OCI-LY7 (cell line): ENCODE measurements at places on chromosomes 1 and 21.

GRCh38 chr21:15414057-15414456 is 315.7 kb upstream of the USP25 start:
- no peak for DNase-seq

GRCh38 chr1:70754701-70755100 is 292.9 kb downstream of the PTGER3 start:
- DNase-seq, result no peak

DNA sequence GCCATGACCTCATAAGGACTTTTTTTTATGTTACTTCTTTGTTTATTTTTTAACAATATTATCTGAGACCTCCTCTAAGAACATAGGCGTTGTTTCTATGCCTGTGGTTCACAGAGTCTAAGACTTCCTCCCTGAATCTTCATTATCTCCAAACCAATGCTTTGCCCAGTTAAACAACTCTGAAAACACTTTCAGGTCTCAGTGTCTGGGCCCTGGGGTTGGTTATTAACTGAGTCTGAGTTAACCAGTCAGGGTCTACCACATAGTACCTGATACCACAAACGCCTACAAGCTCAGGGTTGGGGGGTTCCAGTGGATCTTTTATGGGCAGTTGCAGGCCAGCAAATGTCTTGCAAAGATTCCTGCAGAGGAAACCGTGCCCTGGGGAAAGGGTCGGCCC is 138.2 kb downstream of the AJAP1 start:
- DNase-seq, result no peak

GRCh38 chr1:1833916-1834325 is 55.7 kb upstream of the NADK start:
- DNase-seq, result peak; percentile 98

GRCh38 chr1:240906477-240906876 is 294.5 kb upstream of the GREM2 start:
- peak; percentile 39 for DNase-seq

- no peak for DNase-seq
Observed at GRCh38 chr21:46168659-46169386, 13.4 kb upstream of the FTCD start.

DNA sequence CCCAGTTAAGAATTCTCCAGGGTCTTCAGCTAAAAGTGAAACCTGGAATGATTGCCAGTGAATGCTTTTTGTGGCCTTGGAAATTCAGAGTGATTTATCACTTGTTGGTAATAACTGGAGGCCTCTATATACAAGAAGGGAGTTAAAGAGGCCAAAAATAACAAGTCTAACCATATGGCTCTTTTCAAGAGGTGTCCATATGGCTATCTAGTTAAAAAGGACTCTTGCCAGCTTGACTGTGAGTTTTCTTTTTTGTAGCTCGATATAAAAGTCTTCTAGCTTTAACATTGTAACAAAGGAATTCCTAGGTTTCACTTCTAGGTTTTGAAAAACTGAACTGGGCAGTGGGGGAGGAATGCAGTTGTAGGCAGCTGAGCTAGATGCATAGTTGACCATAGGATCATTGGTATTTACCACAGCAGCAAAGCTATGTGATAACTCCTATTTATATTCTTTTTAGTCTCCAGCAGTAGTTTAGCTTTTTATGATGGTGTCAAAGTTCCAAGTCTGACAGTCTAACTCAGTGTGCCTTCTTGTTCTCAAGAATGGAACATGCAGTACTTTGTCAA is 44.4 kb downstream of the CACHD1 start:
- no peak for DNase-seq

DNA sequence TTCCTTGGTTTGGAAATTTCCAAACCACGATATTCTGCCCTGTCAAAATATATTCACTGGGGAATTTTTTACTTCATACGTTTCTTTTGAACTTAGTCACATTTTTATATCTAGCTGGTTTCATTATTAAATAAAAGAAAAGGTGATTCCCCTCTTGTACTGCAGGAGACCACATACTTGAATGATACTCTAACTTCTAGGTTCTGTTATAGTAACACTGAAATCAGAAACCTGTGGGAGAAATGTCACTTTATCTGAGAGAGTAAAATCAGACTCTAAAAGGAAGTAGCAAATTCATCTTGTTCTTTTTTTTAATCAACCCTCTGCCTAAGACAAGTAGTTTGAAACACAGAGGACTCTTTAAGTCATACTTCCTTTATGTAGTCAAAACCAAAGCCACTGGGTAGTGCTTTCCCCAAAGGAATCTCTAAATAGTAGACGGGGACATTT is 34.4 kb downstream of the MRPL39 start:
- DNase-seq, result peak; percentile 56

GRCh38 chr1:38028105-38028591 is 15.6 kb downstream of the UTP11 start:
- DNase-seq, result no peak

GRCh38 chr1:17488995-17489767 is 49.7 kb upstream of the RCC2 start:
- DNase-seq, result no peak

DNA sequence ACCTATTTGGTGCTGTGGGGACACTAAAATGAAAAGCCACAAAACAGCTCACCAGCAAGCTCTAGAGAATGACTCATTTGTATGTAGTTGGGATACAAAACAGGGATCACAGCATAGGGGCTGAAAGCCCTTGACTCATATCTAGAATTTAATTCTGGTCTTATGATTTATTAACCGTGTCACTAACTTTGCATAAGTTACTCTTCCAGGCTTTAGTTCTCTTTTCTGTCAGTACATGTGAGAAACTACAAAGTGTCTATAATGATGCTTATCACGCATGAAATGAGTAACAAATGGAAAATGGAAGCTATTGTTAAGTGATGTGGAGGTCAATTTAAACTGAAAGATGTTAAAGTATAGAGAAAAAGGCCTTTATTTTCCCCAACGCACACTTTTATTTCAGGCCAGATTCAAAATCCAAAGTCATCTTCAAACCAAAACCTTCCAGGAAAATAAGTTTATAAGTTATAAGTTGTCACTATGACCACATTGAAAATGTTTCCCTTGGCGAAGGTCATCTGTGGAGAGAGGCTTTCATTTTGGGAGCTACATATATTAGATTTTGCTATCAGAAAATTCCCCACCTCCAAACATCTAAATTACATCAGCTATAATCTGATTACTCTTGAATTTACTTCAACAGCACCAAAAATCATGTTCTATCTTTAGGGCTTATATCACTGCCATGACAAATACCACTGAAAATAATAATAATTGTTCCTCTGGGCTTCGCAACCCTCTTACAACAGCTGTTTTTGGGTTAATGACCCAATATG is 430.5 kb downstream of the MRPL39 start:
- DNase-seq, result no peak

DNA sequence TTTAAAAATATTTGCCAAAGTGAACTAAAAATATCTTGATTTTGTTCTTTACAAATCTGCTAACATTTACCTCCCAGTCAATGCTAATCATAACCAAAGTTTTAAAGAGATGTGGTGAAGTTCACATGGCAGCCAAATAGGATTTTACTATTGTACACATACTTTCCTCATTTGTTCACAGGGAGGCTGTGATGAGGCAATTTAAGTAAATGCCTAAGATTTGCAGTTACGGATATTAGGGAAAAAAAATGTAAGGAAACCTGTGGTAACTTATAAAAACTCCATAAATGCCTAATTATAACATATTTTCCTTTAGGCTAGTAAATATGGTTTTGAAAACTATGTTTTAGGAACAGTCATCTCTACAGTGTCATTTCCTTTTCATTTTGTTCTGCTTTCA is 32.4 kb downstream of the RGS5 start:
- DNase-seq, result no peak

GRCh38 chr21:16285605-16286126 is 555.9 kb downstream of the USP25 start:
- no peak for DNase-seq

DNA sequence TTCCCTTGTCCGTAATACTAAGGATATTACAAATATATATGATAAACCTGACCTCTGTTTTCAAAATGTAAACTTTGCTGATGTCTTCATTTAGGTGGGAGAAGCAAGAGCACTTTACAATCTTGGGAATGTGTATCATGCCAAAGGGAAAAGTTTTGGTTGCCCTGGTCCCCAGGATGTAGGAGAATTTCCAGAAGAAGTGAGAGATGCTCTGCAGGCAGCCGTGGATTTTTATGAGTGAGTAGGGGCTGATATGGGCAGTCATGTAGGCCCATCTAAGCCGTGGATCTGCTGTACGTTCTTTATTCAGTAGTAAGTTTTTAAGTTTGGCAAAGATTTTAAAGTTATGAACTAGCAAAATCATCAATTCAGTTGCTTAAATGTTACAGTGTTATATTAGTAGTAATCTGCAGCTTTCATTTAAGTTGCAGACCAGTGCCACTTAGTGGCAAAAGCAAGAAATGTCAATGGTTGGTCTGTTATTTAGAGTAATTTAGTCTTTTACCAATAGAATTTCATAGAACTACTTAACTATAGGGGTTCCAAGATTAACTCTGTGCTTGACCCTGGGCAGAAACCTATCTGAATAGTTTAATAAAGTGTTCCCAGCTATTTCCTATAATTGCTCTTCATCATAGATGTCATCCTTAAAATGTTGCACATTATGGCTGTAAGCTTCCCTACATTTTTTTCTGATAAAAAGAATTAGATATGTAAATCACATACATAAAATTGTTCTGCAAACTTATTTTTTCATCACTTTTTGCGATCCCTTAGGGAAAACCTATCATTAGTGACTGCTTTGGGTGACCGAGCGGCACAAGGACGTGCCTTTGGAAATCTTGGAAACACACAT is 21.3 kb downstream of the GPSM2 start:
- peak; percentile 74 for DNase-seq

DNA sequence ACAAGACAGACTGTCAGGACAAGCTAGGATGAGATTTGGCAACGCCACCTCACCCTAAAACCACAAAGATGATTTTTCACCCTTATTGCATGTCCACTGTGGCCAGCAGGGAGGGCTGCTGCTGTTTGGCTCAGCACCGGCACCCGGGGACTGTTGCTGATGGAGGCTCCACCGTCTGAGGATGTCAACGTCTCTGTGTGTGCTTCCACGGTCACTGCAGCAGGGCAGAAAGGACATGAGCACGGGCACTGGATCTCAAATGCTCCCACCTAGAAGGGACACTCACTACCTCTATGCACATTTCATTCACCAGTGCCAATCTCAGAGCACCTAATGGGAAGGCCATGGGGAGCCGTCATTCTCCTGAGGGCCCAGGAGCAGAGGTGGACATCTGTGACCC is 599.6 kb downstream of the PTPRU start:
- DNase-seq, result no peak

- no peak for DNase-seq
Observed at GRCh38 chr1:36392836-36393235, 4.9 kb downstream of the LSM10 start.

DNA sequence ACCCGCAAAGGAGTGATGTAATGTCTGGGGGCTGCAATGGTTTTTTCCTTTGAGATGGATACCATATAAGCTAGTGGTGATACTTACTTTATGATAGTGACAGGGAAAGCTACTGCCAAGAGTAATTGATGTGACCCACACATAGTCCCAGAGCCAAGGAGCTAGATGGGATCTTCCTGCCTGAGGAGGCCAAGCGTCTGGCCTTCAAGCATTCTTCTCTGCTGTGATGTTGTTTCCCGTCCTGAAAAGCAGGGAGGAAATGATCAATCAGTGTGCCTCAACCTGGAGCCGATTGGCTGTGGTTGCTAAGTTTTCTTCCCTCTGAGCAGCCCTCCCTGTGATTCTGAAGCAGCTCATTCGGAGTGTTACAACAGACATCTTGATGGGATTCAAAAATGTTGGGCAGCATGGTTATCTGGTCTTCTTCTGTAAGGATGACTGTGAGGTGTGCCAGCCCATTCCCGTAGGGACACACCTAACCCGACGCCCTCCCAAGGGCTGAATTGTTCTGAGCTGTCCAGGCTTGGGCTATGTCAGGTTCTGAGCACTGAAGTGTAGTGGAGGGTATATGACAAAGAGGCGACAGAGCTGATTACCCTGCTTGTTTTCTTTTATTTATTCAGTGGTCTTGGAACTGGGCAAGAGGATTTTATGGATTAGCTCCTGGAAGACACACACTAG is 56.7 kb downstream of the UCK2 start:
- no peak for DNase-seq

- no peak for DNase-seq
Observed at GRCh38 chr1:56212143-56212542, 367.2 kb downstream of the PLPP3 start.

- no peak for DNase-seq
Observed at GRCh38 chr1:178993559-178993958, 32.1 kb upstream of the FAM20B start.

- DNase-seq, result no peak
Observed at GRCh38 chr1:196858811-196859210, 29.0 kb upstream of the CFHR4 start.

DNA sequence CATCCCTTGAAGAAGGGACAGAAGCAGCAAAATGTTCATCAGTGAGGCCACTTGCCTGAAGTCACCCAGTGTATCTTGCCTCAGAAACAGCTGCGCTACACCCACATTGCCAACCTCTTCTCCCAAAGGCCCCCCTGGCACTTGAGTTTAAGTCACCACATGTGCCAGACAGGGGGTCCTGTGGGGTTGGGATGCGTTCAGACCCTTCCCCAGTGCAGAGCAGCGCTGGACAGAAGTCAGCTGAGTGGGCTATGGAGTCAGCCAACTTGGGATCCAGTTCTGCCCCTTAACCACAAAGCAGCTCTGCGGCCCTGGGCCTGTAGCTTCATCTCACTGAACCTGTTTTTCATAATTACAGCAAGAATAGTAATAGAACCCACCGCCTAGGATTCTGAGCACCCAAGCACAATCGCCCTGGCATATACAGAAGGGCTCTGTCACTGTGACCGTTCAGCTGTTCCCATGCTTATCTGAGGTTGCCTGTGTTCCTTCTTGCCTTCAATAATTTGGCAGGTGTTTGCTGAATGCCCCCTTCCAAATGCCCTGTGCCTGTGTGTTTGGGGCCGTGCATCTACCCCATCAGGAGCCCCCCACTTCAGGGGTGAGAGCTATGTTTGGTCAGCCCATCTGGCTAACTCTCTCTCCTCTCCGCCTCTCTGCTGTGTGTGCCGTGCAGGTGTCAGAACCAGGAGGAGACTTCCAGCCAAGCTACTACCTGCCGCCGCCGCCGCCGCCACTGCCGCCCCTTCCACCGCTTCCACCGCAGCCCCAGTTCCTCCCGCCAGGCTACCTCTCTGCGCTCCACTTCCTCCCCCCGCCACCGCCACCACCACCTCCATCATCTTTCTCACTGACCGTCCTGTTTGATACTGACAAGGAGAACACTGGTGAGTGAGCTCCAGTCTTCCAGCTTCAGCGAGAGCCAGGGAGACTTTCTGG is 5.0 kb downstream of the DMRTB1 start:
- DNase-seq, result no peak

GRCh38 chr1:153519242-153519641 is 16.5 kb downstream of the S100A6 start:
- no peak for DNase-seq

GRCh38 chr1:12601700-12602658 is 16.0 kb downstream of the DHRS3 start:
- DNase-seq, result no peak

GRCh38 chr1:240111558-240111957 is 19.9 kb downstream of the FMN2 start:
- DNase-seq, result no peak
